ENCODE measurements at places on chromosomes 3 and 15.

GRCh38 chr3:53065841-53066480 lies 20.1 kb upstream of the SFMBT1 start:
- no peak for DNase-seq

DNA sequence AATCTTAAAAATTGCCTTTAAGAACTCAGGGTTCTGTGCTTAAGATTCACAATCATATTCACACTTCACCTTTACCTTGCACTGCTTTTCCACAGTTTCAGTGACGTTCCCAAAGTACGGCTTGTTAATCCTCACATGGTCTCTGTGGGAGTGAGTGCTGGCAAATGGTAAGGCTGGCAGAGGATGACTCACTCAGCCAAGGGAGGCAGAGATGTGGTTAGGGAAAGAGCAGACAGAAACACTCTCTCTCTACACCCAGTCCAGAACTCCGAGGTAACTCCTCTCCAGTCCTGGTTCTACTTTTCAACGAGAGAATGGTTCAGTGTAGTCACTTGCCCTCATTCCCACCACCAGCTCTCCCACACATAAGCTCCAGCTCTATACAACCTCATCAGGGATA lies 33.1 kb downstream of the RASGRP1 start:
- peak; percentile 32 for DNase-seq

DNA sequence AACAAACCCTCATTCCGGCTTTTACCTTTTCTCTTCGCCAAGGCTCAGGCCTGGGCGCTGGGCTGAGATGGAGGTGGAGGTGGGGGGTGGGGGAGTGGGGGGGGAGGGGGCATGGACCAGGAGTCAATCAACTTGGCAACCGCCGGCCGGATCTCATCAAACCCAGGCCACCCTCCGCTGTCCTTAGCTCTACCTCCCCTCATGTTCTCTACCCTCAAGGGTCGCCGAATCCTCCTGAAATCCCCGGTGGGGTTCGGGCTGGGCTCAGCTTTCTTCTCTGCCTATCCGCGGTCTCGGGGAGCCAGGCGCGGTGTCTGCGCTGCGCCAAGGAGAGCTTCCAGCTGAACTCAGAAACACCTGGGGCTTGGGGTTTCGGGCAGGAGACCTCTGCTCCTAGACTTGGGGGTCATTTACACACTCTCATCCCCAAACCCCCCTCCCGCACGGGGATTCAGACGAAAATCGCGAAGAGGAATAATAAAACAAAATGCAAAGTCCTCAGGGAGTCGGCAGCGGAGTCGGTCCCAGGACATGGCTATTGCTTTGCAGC lies 2.5 kb downstream of the ONECUT1 start:
- DNase-seq, result no peak

GRCh38 chr3:193794002-193794881 lies 201.2 kb downstream of the OPA1 start:
- DNase-seq, result no peak

DNA sequence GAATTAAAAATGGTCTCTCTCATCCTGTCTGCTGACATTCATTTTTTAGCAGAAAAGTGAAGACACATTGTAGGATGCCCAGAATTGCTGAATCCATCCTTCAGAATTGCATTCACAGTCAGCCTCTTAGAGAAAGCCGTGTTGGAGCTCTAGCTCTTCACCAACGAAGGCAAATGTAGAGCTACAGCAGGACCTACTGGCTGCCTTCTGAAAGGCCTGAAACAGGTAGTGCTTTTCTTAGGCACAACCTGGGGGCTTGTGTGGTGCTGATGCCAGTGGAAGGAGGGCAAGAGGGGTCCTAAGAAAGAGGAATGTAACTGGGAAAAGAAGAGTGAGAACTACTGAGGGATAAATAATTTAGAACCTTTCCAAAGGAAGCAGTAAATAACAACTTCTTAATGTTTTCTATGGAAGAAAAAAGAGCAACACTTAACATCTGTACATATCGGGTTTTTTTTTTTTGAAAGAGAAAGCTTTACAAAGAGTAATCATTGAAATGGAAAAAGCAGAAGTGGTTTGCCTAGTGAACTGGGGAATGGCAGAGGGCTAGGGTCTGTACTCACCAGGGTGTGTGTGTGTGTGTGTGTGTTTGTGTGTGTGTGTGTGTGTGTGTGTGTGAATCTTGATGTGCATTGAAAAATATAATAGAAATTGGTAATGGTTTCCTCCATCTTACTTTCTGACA lies 297.8 kb downstream of the SATB1 start:
- no peak for DNase-seq

DNA sequence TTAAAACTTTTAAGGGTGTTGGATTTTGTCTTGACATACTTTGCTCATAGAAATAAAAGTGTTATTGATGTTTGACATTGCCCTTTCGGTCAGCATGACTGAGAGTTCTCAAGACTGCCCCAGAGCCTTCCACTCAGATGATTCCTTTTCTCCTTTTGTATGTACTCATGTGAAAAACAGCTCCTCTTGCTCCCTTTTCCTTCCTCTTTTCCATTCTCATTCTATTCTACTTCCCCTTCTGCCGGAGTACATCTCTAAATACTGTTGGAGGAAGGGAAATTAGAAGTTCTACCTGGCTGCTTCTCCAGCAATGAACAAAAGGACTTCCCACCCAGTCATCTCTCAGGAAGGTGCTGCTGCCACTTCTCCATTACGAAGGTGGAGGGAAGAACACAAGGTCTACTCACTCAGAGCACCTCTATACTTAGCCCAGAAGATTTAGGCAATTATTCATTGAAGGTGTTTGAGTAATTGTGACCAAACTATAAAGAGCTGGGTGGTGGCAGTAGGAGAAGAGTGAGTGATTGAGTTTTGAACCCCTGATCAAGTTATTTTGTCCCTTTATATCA lies 163.8 kb upstream of the MBNL1 start:
- no peak for DNase-seq

DNA sequence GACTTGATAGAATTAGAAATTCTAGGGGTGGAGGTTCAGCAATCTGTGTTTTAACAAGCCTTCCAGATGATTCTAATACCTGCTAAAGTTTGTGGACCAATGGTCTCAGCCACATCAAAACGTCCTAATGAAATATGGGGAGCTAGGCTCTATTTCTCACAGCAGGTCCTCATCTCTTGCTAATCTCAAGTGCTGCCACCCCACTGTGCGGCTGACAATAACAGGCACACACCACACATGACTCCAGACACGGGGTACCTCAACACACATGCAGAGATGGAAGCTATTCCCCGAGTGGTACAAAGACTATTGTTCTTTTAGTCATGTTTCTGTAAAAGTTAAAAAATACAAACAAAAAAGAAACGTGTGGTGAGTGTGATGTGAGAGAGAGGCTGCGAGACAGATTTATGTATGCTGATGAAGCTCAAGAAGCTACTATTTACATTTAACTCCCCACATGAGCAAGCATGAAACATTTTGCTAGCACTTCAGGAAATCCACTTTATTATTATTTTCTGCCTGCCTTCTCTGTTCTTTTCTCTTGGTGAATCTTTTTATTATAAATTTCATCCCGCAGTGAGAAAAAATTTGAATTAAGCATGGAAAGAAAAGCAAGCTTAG lies 405.6 kb downstream of the MAGI1 start:
- DNase-seq, result no peak

- DNase-seq, result no peak
Observed at GRCh38 chr15:67618297-67618696, 75.8 kb downstream of the MAP2K5 start.

DNA sequence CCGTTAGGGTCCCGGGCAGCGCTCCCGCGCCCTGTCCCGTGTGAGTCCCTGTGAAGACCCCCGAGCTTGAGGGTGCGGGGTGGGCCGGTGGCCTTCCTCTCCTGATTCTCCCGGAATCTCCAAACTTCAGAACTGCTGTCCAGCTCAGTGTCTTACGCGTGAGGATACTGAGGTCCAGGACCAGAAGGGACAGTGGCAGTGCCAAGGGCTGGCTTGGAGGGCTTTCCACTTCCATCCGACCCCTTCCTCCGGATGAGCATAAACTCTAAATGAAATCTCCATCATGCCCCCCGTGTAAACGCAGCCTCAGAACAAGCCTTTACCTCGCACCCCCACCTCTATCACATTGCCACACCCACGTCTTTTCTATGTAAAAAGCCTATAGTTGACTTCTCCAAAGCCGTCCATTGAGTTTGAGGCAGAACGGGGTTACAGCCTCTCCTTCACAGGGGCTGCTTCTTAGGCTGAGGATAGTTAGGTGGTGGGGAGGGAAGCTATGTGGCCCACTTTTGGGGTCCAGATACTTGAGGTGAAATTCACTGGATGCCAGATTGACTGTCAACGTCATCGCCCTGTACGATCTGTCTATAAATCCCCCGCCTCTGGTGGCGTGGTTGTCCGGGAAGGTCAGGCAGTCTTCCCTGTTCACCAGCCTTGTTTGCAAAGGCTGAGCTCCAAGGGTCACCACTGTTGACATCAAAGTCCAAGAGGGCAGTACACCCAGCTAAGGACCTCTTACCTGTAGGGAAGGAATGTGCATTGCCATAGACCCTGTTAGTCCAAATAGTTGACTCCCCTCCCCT lies 1.1 kb downstream of the EDEM1 start:
- no peak for DNase-seq

- DNase-seq, result no peak
Observed at GRCh38 chr3:133857767-133858166, 37.9 kb downstream of the RAB6B start.

- no peak for DNase-seq
Observed at GRCh38 chr3:126153695-126154360, 26.6 kb downstream of the ALDH1L1 start.

GRCh38 chr15:76003364-76003763 lies 8.9 kb downstream of the NRG4 start:
- DNase-seq, result no peak

- no peak for DNase-seq
Observed at GRCh38 chr3:145197051-145197820, 963.7 kb downstream of the PLOD2 start.

DNA sequence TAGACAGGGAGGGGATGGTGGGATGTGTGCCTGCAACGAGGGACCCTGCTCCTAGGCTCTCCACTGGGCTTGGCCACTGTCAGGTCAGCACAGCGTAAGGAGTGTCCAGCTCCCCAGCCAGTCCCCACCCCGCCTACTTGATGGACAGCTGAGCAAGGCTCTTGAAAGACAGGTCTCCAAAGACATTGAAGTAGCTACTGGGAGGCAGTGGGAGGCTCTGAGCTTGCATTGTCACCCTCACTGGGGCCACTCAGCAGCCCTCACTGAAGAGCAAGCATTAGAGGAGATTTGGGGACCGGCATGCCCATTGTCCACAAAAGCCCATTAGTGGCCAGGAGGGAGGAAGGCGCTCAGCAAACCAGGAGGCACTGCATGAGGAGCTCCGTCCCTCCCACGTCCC lies 146.5 kb downstream of the MEGF11 start:
- no peak for DNase-seq

GRCh38 chr3:153626158-153626557 lies 464.1 kb downstream of the RAP2B start:
- no peak for DNase-seq

GRCh38 chr3:123327480-123327879 lies 121.4 kb downstream of the ADCY5 start:
- DNase-seq, result no peak

- no peak for DNase-seq
Observed at GRCh38 chr3:57758686-57759085, 2.6 kb downstream of the SLMAP start.

GRCh38 chr15:50576166-50576565 lies 29.7 kb upstream of the USP50 start:
- no peak for DNase-seq

DNA sequence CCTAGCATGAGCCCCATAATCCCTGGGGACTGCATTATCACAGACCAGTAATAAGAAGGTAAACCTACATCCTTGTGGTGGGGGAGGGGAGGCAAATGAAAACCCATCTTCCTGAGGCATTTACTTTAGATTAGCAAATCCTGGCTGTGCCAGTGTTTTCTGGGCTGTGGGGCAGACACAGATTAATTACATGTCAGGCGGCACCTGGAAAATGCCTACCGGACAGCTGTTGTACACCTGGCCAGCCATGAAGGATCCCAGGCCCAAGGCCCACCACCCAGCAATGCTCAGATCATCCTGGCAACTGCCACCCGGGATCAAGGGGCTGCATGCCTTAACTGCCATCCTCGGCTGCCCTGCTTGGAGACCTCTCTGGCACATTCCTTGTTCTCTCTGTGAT lies 59.1 kb upstream of the RASA2 start:
- DNase-seq, result no peak

- no peak for DNase-seq
Observed at GRCh38 chr3:163490119-163490518, 1588.2 kb downstream of the SI start.

DNA sequence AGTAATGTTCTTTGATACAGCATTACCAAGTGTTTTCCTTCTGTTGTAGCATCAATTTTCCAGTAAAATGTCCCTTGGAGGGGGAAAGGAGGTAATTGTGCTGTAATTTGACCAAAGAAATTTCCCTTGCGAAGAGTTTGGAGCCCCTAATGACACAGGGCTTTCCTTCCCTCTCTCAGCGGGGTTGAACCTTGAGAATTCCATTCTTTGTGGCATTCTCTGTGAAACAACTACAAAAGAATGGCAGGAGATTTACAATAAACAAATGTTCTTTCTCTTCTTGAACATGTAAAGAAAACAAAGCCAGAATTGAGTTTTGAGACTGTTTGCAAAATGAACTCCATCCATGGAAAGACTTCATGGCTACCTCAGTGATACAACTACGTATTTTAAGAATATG lies 53.4 kb downstream of the SIDT1 start:
- no peak for DNase-seq

DNA sequence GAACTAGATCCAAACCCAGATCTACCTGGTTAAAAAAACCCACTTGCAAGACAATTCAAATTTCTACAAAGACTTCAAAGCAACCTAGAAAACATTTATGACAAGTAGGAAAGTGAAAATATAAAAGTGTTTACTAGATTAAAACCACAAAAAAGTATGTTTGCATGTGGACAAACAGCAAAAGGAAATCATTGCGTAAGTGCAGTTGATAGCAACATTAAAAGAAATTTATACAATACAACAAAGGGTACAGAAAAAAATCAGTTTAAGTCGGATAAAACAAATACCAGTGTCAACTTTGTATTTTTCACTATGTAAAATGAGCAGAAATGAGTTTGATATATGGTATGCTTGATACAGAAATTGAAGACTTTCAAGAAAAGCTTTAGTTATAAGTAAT lies 2.6 kb downstream of the EIF5A2 start:
- DNase-seq, result no peak

GRCh38 chr3:37924453-37924852 lies 62.8 kb downstream of the CTDSPL start:
- no peak for DNase-seq

DNA sequence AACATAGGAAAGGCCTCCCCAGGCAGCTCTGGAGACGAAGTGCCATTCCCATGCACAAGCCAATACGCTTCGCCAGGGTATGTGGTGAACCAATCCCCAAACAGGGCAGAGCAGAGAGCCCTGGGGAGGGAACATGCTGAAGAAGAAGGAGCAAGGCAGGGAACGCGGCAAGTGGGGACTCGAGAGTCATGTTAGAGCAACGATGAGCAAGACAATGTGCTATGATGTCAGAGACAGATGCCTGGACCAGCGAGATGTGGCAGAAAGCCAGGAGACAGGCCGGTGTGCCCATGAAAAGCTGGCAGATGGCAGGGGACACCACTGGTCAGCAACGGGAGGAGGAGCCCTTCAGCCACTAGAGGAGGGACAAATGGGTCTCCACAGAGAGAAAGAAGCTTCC lies 39.6 kb downstream of the NIPA2 start:
- DNase-seq, result no peak

- no peak for DNase-seq
Observed at GRCh38 chr3:140148824-140149390, 213.9 kb downstream of the CLSTN2 start.

GRCh38 chr3:187968883-187969580 lies 184.9 kb upstream of the LPP start:
- DNase-seq, result peak; percentile 66
